Fibroblast of the aortic adventitia (primary cell): ENCODE measurements at places on chromosomes 13 and 19. TPM values are rescaled to one million over a fixed set of nuclear protein-coding genes. Genes with fewer than 3 reads are reported as not detected.

CPB2 gene
- total RNA-seq, result not detected in 2 replicates

ZNF66 gene
- 4.0 and 5.0 TPM in 2 replicates for total RNA-seq

GRCh38 chr19:44987148-44987675 is 14.1 kb upstream of the RELB start:
- no peak for DNase-seq

SHISA2 gene
- total RNA-seq, result 0.08 and 0.90 TPM in 2 replicates

GRCh38 chr19:30277941-30278881 is 94.0 kb upstream of the ZNF536 start:
- DNase-seq, result no peak

- DNase-seq, result no peak
Measured at GRCh38 chr13:37382146-37382545, 216.4 kb downstream of the POSTN start.

DNA sequence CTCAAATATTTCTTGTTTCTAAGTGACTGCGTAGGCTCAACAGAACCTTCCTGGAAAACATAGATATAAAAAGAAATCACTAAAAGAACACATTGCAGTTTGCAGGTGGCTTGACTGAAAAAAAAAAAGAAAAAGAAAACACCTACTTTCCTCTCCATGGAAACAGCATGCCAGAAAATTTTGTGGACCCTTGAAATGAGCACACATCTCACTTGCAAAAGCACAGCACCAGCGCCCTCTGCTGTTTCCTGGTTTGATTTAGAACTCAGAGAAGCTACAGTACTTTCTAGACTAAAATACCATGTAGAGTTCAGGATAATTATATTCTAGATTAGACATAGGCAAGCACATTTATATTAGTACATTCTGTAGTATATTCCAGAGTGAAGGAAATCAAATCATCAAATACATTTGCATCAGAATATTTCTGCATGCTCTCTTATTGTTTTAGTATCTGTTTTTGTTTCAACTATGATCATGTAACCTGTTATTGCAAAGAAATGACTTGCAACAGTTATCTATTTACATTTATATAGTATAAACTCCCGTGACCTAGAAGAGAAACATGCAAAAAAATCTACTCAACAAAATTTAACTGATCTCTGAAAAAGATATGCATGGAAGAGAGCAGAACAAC is 22.3 kb upstream of the XPO4 start:
- peak; percentile 90 for DNase-seq

KIR3DL1 gene
- total RNA-seq, result not detected in 2 replicates

DNA sequence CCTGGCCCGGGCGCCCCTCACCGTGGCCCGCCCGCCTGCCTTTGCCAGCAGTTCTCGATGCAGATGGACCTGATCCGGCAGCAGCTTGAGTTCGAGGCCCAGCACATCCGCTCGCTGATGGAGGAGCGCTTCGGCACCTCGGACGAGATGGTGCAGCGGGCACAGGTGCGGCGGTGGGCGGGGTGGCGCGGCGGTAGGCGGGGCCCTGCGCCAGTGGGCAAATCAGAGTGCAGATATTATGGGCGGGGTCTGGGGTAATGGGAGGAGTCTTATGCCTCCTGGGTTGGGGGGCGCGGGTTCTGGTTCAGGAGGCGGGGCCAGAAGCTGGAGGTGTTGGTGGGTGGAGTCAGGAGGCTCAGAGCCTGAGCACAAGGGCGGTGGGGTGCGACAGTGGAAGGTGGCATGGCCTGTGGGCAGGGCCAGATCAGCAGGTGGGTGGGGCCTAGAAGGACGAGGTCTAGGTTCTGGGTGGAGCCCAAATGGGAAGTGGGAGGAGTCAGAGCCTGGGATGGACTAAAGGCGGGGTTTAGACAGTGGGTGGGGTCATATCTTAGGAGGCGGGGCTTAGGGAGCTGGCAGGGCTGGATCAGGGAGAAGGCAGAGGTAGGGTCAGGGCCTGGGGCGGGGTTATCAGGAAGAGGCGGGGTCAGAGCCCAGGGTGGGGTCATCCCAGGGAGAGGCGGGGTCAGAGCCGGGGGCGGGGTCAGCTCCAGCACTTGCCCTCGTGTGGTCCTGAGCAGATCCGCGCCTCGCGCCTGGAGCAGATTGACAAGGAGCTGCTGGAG is 5.6 kb downstream of the APC2 start:
- peak; percentile 56 for DNase-seq

- DNase-seq, result no peak
Measured at GRCh38 chr13:107960301-107960700, 255.0 kb downstream of the LIG4 start.

DNA sequence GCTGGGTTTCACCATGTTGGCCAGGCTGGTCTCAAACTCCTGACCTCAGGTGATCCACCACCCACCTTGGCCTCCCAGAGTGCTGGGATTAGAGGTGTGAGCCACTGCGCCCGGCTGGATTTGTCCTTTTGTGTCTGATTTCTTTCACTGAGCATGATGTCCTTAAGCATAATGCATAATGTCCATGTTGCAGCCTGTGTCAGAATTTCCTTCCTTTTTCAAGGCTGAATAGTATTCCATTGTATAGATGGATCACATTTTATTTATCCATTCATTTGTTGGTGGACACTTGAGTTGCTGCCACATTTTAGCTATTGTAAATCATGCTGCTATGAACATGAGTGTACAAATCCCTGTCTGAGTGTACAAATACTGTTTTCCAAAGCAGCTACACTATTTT is 25.5 kb downstream of the RFX2 start:
- DNase-seq, result no peak

ZBTB32 gene
- not detected in 2 replicates for total RNA-seq

GRCh38 chr19:30670011-30670329 is 297.8 kb downstream of the ZNF536 start:
- DNase-seq, result no peak

FCER2 gene
- total RNA-seq, result not detected in 2 replicates

- DNase-seq, result no peak
Measured at GRCh38 chr19:37362733-37363132, 8.2 kb upstream of the ZNF527 start.

GRCh38 chr19:9054765-9055164 is 32.1 kb upstream of the OR1M1 start:
- no peak for DNase-seq

GRCh38 chr13:87280139-87280538 is 391.0 kb upstream of the SLITRK5 start:
- DNase-seq, result no peak

- DNase-seq, result no peak
Measured at GRCh38 chr13:27405546-27406134, 18.8 kb upstream of the GTF3A start.

DNA sequence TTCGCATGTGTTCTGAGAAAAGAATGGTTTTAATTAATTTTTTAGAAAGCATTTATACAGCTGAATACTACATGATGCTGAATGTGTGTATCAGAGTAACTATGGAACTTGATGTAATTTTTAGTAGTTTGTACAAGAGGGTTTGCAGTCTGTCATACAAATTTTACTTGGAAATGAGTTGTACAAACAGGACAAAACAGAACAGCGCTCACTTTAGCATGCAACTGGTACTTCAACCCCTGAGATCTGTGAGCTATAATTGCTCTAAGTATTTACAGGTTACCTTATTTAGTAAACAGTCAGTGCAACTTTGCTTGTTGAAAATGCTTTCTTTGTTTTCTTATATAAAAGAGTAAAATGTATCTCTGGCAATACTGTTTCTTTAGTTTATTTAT is 706 bp downstream of the TNFRSF19 start:
- DNase-seq, result no peak
